ENCODE measurements at places on chromosomes 3 and 15.
A peak's percentile ranks its signal among the peaks of the same experiment; 100 is the strongest.

DNA sequence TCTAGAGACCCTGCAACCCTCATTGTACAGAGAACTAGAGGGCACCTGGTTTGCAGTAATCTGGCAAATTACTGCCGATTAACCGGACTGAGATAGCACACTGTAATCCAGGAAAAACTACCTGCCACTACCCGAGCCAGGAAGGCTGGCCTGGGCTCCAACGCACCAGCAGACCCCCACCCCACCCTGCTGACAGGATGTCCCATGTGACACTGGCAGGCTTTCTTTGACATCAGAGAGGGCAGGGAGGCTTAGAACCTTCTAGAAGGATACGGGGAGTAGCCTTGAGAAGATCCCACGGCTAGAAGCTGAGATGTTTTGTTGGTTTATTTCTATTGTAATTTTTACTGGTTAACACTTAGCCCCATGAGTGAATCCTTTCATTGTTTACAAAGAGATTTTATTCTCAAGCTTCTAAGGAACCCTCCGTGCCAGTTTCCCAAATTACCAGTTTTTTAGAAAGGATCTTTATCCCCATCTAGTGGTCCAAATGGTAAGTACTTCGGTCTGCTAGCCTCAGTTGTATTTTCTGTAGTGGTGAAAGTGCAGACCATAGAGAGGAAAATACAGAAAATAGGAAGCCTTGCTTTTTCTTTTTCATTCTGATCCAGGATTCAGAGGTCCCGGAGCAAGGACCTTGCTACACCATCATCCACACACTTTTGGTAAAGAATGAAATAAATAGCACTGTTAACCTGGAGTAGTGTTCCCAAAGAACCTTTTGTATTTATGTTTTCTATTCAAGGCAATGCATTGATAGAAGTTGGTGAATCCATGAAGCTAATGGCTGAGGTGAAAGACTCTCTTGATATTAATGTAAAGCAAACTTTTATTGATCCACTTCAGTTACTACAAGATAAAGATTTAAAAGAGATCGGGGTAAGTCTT is 81.9 kb upstream of the ADAMTSL3 start:
- no peak for DNase-seq

GRCh38 chr3:39024497-39024896 is 27.2 kb downstream of the SCN11A start:
- DNase-seq = no peak

GRCh38 chr3:64327100-64327804 is 102.0 kb upstream of the PRICKLE2 start:
- DNase-seq = no peak

GRCh38 chr3:193895409-193895808 is 240.5 kb upstream of the HES1 start:
- DNase-seq = no peak

DNA sequence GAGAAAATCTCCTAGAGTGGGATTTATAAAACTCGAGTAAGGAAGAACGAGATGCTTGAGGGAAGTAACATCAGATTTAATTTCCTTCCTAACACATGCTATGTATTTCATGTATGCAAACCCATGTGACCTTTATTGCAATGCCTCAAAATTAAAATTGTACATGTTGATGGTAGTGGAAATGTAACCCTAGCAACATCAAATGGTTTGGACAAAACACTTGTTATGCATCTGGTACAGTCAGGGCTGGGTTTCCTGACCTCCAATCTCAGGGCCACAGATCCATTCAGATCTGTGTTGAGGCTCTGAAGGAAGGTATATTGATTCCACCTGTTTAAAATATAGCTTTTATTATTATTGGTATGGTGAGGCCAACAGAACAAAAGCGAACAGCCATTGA is 246.0 kb downstream of the WNT5A start:
- no peak for DNase-seq

GRCh38 chr3:44513513-44513912 is 36.0 kb upstream of the ZNF445 start:
- DNase-seq = no peak

- DNase-seq = no peak
Observed at GRCh38 chr3:129461461-129462146, 21.6 kb downstream of the IFT122 start.

- no peak for DNase-seq
Observed at GRCh38 chr3:183279371-183279770, 26.3 kb downstream of the B3GNT5 start.

GRCh38 chr3:165797551-165797950 is 39.7 kb downstream of the BCHE start:
- no peak for DNase-seq

DNA sequence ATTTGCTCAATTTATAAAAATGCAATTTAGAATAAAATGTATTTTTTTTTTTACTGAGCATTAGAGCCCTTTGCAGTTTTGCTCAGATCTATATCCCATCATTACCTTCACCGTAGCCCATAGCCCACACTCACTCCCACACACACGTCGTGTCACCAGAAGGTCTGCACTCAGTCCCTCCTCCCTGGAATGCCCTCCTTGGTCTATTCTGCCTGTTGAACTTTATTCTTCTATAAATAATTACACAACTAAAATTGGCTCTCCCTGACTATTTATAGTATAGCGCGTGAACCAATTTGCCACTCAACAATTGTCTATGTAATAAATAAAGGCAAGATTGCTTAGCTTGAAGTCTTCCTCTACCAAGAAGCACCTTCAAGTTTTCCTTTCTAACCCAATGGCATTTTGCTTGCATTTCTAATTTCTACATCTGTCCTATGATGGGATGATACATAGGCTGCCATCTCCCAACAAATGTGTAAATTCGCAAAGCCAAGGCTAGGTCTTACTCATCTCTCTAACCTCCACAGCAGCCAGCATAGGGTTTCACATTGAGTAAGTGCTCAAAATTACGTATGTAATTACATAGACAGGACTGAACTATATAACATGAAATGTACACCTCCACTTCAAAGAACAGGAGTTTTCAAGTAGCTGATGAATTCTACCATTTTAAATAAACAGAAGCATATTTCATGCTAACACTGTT is 172.0 kb upstream of the HES1 start:
- no peak for DNase-seq

DNA sequence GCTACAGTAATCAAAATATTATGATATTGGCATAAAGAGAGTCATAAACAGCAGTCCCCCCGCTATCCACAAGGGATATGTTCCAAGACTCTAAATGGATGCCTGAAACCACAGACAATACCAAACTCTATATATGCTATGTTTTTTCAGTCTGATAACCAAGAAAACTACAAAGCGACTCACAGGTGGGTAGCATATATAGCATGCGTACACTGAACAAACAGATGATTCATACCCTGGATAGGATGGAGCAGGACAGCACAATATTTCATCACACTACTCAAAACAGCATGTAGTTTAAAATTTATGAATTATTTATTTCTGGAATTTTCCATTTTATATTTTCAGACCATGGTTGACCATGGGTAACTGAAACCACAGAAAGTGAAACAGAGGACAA is 87.0 kb upstream of the PPP2R3A start:
- no peak for DNase-seq

- DNase-seq = no peak
Observed at GRCh38 chr3:45008117-45008516, 18.0 kb upstream of the CLEC3B start.

GRCh38 chr3:43181202-43181821 is 75.4 kb upstream of the POMGNT2 start:
- peak; percentile 85 for DNase-seq

GRCh38 chr3:128395500-128396162 is 71.1 kb downstream of the DNAJB8 start:
- DNase-seq = no peak

DNA sequence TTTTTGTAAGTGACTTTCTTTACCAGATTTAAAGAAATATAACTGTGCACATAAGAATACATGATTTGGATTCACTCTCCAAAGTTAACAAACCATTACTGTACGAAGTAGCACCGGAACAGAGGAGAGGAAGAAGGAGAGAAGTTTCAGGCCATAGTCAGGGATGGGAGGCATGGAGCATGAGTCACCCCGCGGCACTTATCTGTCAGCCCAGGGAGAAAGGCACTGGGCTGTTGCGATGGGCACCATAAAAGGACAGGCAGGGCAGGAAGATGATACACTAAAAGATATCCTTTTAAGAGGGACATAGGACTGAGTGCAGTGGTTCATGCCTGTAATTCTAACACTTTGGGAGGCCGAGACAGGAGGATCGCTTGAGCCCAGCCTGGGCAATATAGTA is 37.0 kb downstream of the TTC23 start:
- DNase-seq = no peak

DNA sequence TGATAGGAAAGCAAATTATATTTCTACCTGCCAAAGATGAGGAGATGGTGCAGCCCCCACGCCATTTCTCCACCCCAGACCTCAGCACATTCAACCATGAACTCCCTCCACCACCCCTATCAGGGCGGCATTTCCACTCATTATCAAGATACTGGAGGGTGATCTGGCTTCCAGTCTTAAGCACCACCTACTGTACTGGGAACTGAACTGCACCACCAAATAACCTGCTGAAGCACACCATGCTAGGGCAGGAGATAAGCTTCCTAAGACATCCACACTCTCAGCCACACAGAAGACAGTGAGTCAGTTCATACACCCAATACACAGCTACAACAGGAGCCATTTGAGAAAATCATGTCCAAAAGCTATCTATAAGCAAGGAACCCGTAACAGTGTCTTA is 98.8 kb downstream of the FGF7 start:
- no peak for DNase-seq

- no peak for DNase-seq
Observed at GRCh38 chr15:41215708-41216107, 14.8 kb downstream of the EXD1 start.

- DNase-seq = no peak
Observed at GRCh38 chr15:58539548-58539947, 107.8 kb downstream of the LIPC start.

GRCh38 chr3:188309437-188310269 is 155.7 kb downstream of the LPP start:
- no peak for DNase-seq

GRCh38 chr3:123743121-123743520 is 141.0 kb downstream of the MYLK start:
- DNase-seq = no peak

DNA sequence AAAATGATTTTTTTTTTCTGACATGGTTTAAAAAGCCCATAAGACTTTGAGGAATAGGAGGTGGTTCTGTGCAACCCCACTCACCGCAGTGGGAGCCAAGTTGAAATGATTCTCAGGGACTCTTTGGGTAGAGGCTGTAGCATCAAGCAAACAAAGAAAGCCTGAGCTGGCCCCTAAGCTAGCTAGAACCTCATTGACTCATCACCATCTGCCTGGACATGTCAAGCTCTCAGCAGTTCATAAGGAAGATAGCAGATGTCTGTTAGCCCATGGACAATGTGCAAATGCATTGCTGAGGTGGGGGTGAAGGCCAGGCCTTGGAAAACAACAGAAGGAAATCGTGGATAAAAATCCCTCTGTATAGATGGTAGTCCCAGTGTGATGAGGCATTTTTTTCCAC is 234.8 kb downstream of the NR2F2 start:
- DNase-seq = no peak

- DNase-seq = no peak
Observed at GRCh38 chr15:60546744-60547143, 67.8 kb upstream of the ICE2 start.

DNA sequence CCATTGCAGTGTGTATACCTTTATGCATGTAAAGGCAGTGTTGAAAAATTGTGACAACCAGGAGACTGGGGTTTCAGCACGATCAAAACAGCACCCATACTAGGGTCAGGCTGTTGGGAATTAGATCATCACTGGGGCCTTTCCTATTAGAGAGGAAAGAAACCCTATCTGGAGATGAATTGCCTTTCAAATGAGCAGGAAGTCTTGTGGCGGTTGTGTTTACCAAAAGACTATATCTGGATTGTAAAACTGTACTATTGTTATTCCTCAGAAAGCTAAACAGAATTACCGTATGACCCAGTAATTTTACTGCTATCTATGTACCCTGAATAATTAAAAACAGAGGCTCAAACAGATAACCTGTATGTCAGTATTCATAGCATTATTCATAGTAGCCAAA is 10.1 kb downstream of the UBE2E1 start:
- DNase-seq = no peak

GRCh38 chr3:112381673-112382542 is 49.0 kb downstream of the CD200 start:
- DNase-seq = no peak

DNA sequence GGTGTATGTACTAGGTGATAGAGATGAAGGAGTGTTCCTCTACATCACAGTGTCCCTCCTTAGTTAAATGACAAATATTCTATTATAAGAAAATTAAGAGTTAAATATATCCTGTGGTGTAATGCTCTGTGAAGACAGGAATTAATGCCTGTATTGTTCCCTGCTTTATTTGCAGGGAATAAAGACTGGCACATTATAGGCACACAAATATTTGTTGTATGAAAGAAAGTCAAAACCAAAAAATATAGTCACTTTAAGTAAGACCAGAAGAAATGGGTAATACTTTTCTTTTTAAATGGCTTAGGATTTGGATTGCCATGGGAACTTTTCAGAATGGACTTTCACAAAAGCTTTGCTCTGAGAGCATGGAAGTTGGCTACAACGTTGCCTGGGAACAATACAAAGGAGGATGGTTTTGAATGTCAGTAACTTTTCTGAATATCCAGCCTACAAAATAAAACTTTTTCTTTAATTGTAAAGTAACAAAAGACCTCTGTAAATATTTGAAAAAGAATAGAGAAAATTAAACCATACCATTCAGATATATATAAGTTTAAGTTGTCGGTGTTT is 158.0 kb upstream of the P2RY1 start:
- DNase-seq = no peak

- no peak for DNase-seq
Observed at GRCh38 chr3:178602856-178603255, 66.6 kb downstream of the KCNMB2 start.

- no peak for DNase-seq
Observed at GRCh38 chr3:17478673-17479072, 263.8 kb downstream of the TBC1D5 start.

- DNase-seq = no peak
Observed at GRCh38 chr15:67411486-67411885, 109.4 kb upstream of the C15orf61 start.

GRCh38 chr3:52442409-52443267 is 2.3 kb downstream of the SEMA3G start:
- DNase-seq = no peak

DNA sequence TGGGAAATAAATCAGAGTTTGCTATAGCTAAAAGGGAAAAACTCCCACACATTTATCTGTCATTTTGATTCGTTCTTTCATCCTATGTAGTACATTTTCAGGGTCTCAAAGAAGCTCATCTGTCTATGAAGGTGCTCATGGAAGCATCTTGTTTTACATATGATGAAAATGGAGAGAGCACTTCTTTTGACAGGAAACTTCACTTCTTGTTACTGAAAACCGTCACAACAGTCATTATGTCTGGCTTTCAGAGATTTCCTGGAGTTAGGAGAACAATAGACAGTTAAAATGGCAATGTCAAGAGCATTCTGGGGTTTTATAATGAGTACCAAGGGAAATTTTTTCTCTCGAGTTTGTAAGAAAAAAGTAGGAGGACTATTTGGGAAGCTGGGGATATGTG is 83.3 kb downstream of the TMEM108 start:
- no peak for DNase-seq

GRCh38 chr3:141412936-141413354 is 44.6 kb downstream of the ZBTB38 start:
- DNase-seq = no peak

- no peak for DNase-seq
Observed at GRCh38 chr15:35686347-35686746, 140.4 kb upstream of the DPH6 start.

Data from RWPE2 (cell line).